Tibial artery (tissue), 4 donors: ENCODE measurements at places on chromosomes 4 and X.
A peak's percentile ranks its signal among the peaks of the same experiment; 100 is the strongest.

DNA sequence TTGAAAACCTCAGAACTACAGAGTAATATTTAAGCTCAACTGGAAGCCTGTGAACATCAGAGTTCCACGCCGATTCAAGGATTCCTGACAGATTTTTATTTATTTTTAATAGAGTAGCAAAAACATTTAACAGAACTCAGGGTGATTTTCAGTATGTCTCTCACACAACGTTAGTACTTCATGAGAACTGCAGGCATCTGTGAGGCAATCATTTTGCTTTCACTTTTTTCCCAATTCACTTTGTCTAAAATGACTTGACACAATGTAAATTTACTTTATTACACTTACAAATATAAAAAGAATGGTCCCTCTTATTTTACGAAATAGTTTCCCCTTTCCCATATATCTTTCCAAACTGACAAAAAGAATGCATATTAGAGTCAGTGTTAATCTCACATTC lies 869.5 kb upstream of the EPHA5 start:
- no peak overlapping the region for H3K4me3 ChIP-seq
- H3K36me3 ChIP-seq = no peaks in the 10 kb centered on the region
- no peaks in the 10 kb centered on the region for H3K27me3 ChIP-seq

DNA sequence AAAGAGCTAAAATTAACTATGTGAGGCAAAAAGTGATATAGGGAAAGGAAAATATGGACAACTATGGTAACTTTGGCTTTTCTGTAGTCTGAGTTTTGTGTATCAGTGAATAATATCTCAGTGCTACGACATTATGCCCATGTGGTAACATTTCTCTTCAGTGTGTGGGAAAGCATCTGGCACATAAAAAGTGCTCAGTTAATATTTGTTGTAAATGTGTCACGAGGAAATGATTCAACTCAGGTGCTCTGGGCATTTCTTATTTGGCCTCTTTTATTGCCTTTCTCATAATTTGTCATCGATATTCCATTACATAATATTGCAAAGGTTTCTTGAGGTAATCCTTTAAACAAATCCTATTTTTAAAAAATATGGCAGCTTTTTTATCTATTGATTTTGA lies 17.6 kb downstream of the OFD1 start:
- H3K27ac ChIP-seq = no peak overlapping the region
- DNase-seq = no peak
- no peak overlapping the region for H3K4me3 ChIP-seq
- peaks cover 26% of the 10 kb centered on the region for H3K36me3 ChIP-seq
- H3K27me3 ChIP-seq = no peaks in the 10 kb centered on the region

- H3K36me3 ChIP-seq = no peaks in the 10 kb centered on the region
- H3K4me3 ChIP-seq = no peak overlapping the region
- no peaks in the 10 kb centered on the region for H3K4me1 ChIP-seq
- DNase-seq = no peak
- H3K27ac ChIP-seq = no peak overlapping the region
- no peaks in the 10 kb centered on the region for H3K27me3 ChIP-seq
Measured at GRCh38 chr4:125787707-125788106, 473.0 kb downstream of the FAT4 start.

DNA sequence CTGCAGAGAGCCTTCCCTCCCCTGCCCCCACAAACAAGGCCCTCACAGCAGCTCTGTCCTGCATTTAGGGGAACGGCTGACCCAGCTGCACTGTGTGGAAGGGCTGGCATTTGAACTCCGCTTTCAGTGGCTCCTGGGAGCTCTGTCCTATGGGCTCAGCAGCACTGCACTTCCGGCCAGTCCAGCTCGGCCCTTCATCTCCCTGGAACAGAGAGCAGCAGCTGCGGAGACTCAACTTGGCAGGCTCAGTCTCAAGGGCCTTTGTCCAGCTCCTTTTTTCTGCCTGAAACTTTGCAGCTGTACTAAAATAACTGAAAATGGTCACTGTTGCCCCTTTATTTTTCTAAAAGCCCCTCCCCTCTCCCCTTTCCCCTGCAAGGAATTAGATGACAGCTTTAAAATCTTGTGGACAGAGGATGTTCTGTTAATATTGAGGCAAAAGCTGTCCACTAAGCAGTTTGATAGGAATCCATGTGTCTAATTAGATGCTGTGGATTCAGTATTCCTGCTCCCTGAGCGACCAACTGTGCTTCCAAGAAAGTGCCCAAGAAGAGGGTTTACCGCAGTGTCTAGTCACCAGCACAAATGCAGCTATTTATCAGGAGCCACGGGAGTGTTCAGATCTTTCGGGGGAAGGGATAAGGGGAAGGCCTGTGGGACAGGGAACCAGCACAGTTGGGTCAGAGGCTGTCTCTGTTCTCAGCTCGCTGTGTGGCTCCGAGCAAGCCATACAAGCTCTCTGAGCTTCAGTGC lies 133.1 kb downstream of the AFAP1 start:
- peaks cover 38% of the 10 kb centered on the region for H3K4me1 ChIP-seq
- H3K4me3 ChIP-seq = no peak overlapping the region
- no peaks in the 10 kb centered on the region for H3K27me3 ChIP-seq
- H3K36me3 ChIP-seq = no peaks in the 10 kb centered on the region

DNA sequence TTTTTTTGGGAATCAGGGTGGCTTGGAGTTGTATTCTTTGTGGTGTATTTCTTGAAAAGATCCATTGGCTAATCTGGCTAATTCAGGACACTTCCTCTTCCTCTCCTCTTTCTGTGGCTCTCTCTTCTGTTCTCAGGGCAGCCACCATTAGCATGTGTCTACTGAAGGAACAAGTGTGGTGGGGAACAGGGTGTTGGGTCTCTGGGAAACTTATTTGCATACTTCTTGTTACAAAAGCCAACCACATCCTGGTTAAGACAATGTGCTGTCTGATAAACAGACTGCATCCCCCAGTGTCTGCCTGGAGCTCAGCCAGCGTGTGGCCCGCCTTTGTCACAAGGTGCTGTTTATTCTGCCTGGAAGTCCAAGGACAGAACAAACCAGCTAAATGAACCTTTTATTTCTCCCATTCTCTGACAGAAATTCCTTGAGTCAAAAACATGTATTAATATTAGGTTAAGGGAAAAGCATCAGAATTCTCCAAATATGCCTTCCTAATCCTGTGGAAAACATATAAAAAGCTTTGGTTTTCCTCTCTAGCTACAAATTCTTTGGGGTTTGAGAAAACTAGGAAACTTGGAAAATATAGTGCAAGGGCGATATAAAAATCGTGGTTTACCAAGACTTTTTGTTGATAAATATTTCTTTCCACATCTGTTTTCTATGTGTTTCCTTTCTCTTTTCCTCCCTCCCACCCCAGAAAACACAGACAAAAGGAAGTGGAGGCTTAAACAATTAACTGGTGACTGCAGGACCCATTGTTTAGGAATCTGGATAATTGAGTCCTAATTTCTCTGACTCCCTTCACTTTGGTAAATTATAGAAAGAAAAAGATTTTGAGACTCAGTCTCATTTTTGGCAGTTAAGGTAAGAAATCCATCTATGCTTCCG lies 203.6 kb downstream of the SPRY1 start:
- no peak overlapping the region for H3K4me3 ChIP-seq
- peak; percentile 73 for DNase-seq
- H3K27ac ChIP-seq = peak overlapping the region; percentile 19
- no peaks in the 10 kb centered on the region for H3K36me3 ChIP-seq

DNA sequence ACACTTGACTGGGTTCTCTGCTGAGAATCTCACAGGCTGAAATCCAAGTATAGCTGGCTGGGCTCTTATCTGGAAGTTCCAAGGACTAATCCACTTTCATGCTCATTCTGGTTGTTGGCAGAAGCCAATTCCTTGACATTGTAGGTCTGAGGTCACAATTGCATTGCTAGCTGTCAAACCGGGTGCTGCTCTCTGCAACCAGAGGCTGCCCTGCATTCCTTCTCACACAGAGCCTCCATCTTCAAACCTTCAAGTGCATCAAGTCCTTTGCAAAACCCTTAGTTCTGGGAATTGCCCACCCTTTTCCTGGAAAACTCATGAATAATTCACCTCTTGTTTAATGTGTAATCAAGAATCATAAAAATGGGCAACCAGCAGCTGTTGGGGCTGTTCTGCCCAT lies 404.2 kb downstream of the KCNIP4 start:
- H3K27me3 ChIP-seq = no peaks in the 10 kb centered on the region
- no peak overlapping the region for H3K27ac ChIP-seq
- no peaks in the 10 kb centered on the region for H3K4me1 ChIP-seq
- H3K4me3 ChIP-seq = no peak overlapping the region

DNA sequence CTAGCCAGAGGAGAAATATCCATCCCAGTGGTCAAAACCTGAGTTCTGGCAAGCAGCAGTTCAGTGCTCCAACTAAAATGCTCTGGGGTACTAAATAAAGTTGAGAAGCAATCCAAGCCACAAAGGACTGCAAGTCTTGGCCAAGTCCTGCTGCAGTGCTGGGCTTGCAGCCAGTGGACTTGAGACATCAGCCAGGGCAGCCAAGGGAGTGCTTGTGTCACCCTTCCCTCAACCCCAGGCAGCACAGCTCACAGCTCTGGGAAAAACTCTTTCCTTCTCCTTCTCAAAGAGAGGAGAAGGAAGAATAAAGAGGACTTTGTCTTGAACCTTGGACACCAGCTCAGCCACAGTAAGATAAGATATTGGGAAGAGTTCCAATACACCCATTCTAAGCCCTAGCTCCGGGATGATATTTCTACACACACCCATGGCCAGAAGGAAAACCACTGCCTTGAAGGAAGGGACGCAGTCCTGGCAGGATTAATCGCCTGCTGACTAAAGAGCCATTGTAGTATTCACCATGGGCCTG lies 99.8 kb downstream of the PTCHD1 start:
- H3K4me3 ChIP-seq = no peak overlapping the region
- no peaks in the 10 kb centered on the region for H3K27me3 ChIP-seq
- H3K36me3 ChIP-seq = no peaks in the 10 kb centered on the region
- H3K4me1 ChIP-seq = peaks cover 8% of the 10 kb centered on the region

DNA sequence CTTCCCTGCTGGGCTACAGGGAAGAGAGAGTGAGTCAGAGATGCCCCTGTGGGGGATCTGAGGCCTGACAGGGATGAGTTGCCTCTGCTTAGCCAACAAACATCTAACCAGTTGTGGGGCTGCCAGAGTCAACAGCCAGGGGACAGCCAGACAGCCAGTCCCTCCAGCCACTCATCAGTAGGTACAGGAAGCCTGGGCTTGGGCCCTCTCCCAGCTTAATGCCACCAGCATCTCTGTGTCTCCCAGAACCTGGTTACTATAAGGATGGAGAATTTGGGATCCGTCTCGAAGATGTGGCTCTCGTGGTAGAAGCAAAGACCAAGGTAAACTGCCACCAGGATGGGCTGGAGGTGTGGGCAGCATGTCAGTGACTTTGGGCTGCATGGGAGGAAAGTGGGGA lies 17.3 kb upstream of the SASH3 start:
- no peak overlapping the region for H3K4me3 ChIP-seq
- no peak overlapping the region for H3K27ac ChIP-seq
- DNase-seq = no peak
- no peaks in the 10 kb centered on the region for H3K4me1 ChIP-seq

GRCh38 chrX:16836371-16836770 lies 33.8 kb downstream of the RBBP7 start:
- H3K4me1 ChIP-seq = peaks cover 23% of the 10 kb centered on the region
- H3K27ac ChIP-seq = no peak overlapping the region
- DNase-seq = no peak

DNA sequence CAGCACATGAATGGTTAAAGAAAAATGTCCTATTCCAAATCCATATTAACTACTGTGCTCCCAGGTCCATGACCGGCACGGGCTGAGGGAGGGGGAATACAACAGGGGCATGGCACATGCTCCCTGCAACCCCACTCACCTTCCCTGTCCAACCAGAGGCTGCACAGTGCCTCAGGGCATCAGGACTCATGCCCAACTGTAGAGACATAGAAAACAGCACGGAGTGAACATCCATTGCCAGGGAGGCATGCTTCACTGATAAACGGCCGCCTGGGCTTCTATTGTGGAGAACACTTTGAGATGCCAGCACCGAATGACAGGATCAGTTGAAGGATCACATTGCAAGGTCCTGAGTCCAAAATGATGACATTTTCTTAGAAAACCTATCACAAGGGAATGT lies 140.6 kb downstream of the STK32B start:
- no peaks in the 10 kb centered on the region for H3K36me3 ChIP-seq
- no peak for DNase-seq
- H3K4me3 ChIP-seq = no peak overlapping the region
- no peaks in the 10 kb centered on the region for H3K4me1 ChIP-seq

DNA sequence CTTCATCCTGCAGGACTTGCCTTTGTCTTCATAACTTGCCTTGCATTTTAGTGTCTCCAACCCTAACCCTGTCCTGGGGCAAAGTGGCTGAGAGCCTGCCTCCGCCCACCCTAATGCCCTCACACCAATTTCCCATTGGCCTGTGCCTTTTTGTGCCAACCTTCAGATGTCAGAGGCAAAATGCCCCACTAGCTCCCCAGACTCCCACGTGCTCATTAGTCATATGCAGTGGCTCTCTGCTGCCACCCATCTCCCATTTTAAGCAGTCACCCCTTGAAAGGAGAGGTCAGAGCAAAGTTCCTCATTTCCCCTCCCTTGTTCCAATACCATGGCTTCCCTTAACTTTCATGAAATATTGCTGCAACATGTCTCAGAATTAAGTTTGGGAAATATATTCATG lies 74.8 kb upstream of the PASD1 start:
- H3K4me1 ChIP-seq = no peaks in the 10 kb centered on the region
- no peak overlapping the region for H3K27ac ChIP-seq
- no peak for DNase-seq
- no peaks in the 10 kb centered on the region for H3K36me3 ChIP-seq

DNA sequence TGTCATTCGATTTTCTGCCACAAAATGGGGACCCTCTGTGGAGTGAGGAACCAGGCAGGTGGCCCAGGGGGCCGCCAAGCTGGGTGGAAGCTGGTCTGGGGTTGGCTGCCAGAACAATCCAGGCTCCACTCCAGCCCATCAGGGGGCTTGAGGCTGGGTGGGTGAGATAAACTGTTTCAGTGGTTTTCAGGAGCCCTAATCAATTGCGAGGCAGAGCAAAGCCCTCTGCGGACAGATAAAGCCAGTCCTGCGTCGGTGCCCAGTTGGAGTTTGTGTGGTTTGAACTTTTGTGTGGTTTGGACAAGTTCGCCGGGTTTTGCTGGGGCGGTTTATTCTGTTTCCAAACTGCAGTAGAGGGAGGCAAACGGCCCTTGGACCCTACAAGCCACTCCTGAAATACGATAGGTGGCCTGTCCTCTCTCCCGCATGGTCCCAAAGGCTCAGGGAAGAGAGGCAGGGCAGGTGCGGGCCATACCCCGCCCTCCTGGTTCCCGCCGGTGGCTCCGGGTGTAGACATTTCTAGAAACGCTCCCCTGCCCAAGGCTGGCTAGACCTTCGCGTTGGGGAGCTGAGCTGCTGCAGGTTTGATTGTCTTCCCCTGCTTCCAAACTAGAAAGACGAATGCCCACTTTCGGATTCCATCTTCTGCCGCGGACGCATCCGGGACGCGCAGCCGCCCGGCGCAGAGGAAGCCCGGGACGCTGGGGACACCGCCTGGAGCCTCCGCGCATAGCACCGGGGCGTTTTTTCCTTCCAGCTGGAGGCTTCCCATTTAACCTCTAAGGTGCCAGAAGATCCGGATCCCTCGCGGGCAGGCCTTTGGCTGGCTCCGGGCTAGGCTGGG lies 169.0 kb upstream of the BCOR start:
- peaks cover 10% of the 10 kb centered on the region for H3K4me1 ChIP-seq
- peak; percentile 41 for DNase-seq
- H3K27me3 ChIP-seq = no peaks in the 10 kb centered on the region
- no peaks in the 10 kb centered on the region for H3K36me3 ChIP-seq
- peak overlapping the region; percentile 89 for H3K27ac ChIP-seq
